ENCODE measurements at places on chromosomes 7 and 10.

- no peak for DNase-seq
These were observed 53.1 kb downstream of the TACR2 start for GRCh38 chr10:69363666-69364065.

DNA sequence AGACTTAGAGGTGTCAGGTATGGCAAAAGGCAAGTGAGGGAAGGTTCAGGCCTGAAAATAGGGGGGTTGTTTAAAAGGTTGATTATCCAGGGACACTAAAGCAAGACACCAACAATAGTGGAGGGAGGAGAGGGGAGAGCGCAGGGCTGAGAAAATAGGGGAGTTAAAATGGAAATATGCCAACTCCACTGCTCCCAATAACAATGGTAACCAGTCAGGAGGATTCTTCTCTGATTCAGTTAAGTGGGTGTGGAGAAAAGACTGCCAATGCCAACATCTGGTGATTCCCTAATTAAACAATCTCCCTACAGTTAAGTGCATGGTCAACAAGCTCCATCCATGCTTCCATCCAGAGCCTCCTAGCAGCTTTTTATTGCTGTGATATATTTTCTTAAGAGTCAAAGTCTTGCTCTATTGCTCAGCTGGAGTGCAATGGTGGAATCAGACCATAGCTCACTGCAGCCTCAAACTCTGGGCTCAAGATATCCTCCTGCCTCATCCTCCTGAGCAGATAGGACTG lies 183.3 kb downstream of the JAZF1 start:
- DNase-seq, result no peak

DNA sequence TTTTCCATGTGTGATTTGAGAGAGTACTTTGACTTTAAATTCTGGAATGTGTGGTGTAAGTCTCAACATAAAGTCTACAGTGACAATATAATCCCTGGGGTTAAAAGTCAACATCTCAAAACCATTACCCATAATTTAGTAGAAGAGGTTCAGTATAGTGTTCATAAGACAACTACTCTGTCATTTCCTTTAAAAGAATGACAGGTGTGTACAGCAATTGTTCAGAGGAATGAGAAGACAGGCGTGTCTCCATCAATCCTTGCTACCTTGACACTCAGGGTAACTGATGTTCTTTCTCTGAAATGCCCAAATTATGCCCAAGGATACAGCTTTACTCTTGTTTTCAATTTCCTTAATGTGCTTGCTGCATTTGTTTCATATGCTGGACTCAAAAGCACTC lies 256.4 kb downstream of the DYNC1I1 start:
- DNase-seq, result no peak

DNA sequence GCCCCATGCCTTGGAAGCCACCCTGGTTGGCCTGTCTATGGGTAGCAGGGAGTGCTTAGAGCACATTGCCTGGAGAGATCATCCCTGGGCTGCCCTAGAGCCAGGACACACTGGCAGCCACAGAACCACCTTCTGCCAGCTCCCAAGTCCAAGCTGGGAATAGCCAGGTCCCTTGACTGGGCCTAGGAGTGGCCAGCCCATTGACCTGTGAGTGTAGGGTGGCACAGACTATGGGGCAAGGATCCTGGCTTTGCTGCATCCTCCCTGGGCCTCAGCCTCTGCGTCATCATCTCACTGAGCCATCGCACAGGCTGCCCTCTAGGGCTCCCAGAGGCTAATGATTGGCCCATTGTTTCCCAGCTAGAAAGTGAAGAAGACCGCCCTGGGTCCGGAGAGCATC lies 7.0 kb downstream of the AQP1 start:
- no peak for DNase-seq

DNA sequence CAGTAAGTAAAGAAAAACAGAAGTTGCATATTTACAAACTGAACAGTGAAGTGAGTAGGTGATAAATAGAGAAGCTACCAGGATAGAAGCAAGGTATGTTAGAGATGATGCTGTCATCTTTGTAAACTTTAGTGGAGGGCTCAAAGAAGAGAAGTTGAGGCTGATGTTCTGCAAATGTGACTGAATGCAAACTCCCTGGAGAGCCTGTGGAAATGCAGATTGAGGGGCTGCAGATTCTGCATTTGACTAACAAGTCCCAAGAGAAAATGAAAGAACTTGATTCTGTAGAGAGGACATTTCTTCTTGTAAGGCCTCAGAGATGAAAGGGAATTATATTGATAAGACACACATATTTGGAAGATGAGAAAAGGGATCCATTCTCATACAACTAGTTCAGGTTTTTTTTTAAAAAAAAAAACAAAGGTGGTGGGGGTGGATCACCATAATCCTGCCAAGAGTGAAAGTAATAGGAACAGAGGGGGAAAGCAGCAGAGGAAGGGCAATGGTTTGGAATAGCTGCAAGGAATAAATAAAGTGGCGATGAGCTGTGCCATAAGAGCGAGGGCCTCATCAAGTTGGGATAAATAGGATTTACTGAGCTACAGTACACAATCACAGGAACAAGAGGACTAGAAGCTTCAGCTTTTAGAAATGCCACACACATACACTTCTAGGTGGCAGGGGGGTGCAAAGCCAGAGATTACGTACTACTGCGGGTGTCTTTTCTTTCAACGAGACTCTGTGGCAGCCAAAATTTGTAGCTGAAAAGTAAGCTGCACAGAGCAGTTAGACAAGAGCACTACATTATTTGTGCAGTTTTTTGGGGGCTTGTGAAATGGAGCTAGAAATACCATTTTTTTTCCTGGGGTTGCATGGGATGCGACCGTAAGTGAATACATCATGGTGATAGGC lies 778.5 kb downstream of the NRG3 start:
- no peak for DNase-seq

DNA sequence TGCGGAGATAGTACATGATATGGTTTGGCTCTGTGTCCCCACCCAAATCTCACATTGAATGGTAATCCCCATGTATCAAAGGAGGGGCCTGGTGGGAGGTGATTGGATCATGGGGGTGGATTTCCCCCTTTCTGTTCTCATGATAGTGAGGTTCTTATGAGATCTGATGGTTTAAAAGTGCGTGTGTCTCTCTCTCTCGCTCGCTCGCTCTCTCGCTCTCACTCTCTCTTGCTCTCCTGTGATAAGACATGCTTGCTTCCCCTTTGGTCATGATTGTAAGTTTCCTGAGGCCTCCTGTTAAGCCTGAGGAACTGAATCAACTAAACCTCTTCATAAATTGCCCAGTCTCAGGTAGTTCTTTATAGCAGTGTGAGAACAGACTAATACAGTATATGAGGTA lies 171.9 kb downstream of the NSUN6 start:
- no peak for DNase-seq

DNA sequence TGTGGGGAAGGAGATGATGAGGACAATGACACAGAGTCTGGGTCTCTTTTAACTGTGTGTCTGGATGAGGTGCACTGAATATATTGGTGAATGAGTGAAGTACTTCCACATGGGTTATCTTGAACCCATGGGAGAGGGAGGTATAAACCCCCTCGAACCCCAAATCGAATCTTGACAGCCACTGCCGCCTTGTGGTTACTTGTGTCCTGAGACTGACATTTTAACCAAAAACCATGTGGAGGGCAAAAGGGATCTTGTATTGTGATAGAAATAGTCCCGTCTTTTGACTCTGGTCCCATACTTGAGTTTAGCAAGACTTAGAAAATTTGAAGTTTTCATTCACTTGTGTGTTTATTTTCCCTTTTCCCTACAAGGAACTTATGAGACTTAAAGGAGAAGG lies 283.3 kb downstream of the PHTF2 start:
- no peak for DNase-seq

DNA sequence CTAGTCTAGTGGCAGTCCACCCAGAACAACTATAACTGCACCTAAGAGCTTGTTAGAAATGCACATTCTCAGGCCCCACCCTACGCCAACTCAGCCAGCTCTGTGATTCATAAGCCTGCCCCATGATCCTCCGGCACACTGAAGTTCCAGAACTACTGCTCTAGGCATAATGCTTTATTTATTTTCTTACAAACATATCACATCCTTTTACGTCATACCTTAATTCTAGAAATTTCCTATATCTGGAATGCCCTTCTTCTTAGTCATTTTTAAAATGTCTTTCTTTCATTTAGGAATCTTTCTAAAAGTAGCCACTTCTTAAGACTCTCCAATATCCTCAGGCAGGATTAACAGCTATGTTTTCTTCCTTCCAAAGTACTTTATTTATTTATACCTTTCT lies 480.1 kb downstream of the INHBA start:
- DNase-seq, result no peak

- DNase-seq, result no peak
These were observed 3.7 kb downstream of the PGAM2 start for GRCh38 chr7:44061645-44062179.

DNA sequence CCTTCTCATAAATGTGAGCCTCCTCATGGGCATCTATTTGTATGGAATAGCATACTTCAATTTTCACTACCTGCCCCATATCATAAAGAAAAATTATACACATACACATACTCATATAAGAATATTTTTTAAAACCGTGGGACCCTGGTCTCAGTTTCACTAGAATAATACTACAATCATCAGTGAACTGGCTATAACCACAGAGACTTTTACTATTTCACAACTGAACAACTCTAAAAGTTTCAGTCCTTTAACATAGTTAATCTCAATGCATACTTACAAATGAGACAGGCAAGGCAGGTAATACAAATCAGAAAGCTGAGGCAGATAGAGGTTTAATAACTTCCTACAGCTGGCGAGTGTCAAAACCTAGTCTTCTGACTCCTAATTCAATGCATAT lies 83.1 kb downstream of the LRRN3 start:
- DNase-seq, result no peak

- DNase-seq, result no peak
These were observed 36.3 kb downstream of the FOXL3 start for GRCh38 chr7:326273-326672.

DNA sequence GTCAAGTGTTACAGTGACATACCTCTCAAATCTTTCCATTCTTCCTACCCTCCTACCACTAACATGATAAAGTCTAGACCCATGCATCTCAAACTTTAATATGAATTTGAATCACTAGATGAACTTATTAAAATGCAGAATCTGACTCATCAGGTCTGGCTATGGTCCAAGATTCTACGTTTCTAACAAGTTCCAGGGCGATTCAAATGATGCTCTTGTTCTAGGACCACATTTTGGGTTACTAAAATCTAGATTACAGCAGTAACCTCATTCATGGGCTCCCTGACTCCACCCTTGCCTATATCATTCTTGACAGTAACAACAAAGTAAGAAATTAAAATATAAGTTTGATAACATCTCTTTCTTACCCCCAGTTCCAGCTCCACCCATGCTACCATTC lies 124.8 kb upstream of the LSM8 start:
- DNase-seq, result no peak

GRCh38 chr10:116085323-116085722 lies 187.7 kb downstream of the GFRA1 start:
- DNase-seq, result no peak

GRCh38 chr10:131758062-131758938 lies 142.5 kb upstream of the PPP2R2D start:
- no peak for DNase-seq

DNA sequence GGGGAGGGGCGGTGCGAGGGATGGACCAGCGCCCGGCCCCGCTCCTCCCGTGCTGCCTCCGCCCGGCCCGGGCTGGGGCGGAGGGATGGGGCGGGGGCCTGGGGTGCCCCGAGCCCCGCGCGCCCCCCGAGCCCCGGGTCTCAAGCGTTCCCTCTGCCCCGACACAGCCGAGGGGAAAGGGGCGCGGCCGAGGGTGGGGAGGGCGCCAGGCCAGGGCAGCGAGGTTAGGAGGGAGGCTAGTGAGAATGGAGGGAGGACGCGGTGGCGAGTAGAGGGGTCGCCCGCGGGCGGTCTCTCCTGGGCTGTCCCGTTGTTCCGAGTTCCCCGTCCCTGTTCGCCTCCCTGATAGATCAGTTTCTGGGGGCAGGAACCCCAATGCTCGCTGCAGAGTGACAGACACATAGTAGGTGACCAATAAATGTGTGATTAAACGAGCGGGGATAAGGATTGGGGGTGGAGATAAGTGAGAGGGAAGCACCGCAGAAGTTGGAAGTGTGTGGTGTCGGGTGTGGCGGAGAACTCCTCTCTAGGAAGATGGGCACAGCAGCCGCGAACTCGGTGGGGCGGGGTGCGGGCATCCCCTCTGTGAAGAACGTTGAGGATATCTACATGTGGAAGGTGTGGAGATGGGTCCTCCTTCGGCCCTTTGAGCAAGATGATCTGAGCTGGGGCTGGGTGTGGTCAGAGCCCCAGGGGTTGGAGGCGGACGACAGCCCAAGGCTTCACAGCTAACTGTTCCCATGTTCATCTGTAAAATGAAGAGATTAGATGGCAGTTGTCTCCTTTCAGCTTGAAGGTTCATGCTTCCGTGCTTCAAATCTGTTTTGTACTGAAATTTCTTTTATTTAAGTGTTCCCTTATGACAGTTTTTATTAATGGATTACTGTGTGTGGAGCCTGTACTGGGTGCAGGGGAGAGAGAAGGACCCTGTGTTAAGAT lies 580 bp downstream of the ZNF775 start:
- no peak for DNase-seq

- peak; percentile 14 for DNase-seq
These were observed 66.1 kb downstream of the THNSL1 start for GRCh38 chr10:25082276-25083204.

DNA sequence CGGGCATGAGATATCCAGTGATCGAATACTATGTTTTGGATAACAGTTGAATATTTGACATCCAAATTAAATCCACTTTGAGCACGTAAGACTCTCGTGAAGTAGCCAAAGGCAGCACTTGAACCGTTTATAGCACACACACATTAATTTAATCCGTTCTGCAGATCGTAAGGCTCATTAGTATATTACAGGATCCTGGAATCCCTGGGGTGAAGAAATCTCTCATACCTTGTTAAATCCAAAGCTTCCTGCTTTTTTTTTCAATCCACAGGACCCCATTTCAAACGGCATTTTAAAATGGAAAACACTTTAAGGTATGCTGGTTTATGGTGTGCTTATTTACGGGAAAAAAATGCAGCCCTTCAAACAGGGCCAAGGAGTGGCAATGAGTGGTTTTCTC lies 158.4 kb upstream of the ADARB2 start:
- no peak for DNase-seq

- DNase-seq, result no peak
These were observed 32.0 kb upstream of the CFAP46 start for GRCh38 chr10:132974249-132974796.

DNA sequence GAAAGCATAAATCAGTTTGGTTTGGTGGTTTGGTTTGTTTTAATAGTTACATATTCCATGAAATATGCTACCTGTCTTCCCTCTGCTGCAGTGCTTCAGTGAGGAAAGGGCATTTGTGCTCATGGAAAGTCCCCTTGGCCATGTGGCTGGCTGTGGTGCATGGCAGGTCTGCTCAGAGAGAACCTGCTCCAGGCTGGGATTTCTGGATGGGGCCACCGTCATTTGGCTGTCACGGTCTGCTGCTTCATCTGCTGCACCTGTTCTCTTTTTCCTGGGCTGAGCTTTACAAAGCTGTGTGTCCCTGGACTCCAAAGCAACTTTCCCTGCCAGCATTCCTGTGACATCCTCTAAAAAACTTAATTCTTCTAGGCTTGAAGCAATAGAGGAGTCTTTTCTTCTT lies 8.9 kb downstream of the CDK14 start:
- no peak for DNase-seq

- peak; percentile 3 for DNase-seq
These were observed 55.7 kb downstream of the TMEM209 start for GRCh38 chr7:130149281-130150139.
